ENCODE measurements at places on chromosomes 12 and 14.

- H3K36me3 ChIP-seq, result no peaks in the 10 kb centered on the region
- H3K4me3 ChIP-seq, result no peak overlapping the region
- no peak for DNase-seq
- H3K27me3 ChIP-seq, result no peaks in the 10 kb centered on the region
- H3K27ac ChIP-seq, result no peak overlapping the region
Measured at GRCh38 chr12:48868451-48868850, 2.8 kb upstream of the RND1 start.

- H3K27ac ChIP-seq, result no peak overlapping the region
- H3K4me1 ChIP-seq, result no peaks in the 10 kb centered on the region
- no peaks in the 10 kb centered on the region for H3K27me3 ChIP-seq
Measured at GRCh38 chr14:41950428-41951151, 343.9 kb downstream of the LRFN5 start.

GRCh38 chr12:103687253-103687652 lies 100.2 kb downstream of the STAB2 start:
- no peaks in the 10 kb centered on the region for H3K27me3 ChIP-seq
- no peak overlapping the region for H3K27ac ChIP-seq
- H3K4me1 ChIP-seq, result no peaks in the 10 kb centered on the region
- no peaks in the 10 kb centered on the region for H3K36me3 ChIP-seq

GRCh38 chr14:104478656-104479055 lies 100.9 kb upstream of the C14orf180 start:
- H3K27me3 ChIP-seq, result no peaks in the 10 kb centered on the region
- H3K36me3 ChIP-seq, result no peaks in the 10 kb centered on the region
- H3K27ac ChIP-seq, result no peak overlapping the region
- no peak overlapping the region for H3K4me3 ChIP-seq
- no peak for DNase-seq
- no peaks in the 10 kb centered on the region for H3K4me1 ChIP-seq

DNA sequence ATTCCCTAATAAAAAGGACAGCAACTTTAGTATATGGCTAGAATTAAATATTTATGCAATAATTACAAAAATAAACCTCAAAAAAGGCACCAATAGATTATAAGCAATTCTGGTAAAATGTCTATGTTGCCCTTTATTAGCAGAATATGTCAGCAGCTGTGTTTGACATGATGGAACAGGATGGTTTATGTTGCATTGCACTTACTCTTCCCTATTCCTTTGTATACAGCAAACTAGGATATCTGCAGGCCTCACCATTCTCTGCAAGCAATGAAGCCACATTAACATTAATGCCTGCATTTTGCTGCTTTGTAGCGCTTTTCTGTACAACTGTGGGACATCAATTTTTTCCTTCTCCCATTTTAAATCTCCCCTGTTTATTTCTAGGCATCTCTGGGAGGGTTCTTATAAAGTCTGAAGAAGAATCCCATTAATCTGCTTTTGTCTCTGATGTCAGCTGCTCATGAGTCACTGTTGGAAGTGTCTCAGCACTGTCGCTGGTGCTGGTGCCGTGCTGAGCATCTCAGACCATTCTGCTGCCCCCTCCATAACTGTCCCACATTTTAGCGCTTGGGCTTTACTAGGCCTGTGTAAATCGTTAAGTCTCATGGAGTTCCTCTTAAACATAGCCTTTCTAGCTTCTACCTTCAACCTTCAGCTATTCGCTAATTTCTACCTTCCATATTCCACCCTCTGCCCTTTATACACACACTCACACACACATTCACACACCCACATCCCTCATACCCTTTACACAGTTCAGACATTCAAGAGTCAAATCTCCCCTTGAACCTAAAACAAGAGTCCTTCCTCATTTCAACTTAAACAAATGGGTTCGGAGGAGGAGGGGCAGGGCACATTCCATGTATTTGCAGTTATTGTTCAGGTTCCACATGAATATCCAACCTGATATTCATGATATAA lies 64.4 kb upstream of the TRHDE start:
- peak overlapping the region; percentile 13 for H3K27ac ChIP-seq
- H3K27me3 ChIP-seq, result no peaks in the 10 kb centered on the region
- no peaks in the 10 kb centered on the region for H3K36me3 ChIP-seq
- H3K4me1 ChIP-seq, result no peaks in the 10 kb centered on the region

- DNase-seq, result no peak
- H3K27ac ChIP-seq, result no peak overlapping the region
- no peaks in the 10 kb centered on the region for H3K4me1 ChIP-seq
Measured at GRCh38 chr12:66916189-66916588, 237.3 kb upstream of the GRIP1 start.

GRCh38 chr14:50025776-50026175 lies 90.6 kb downstream of the VCPKMT start:
- no peak overlapping the region for H3K4me3 ChIP-seq
- peaks cover 11% of the 10 kb centered on the region for H3K4me1 ChIP-seq
- H3K27ac ChIP-seq, result no peak overlapping the region
- DNase-seq, result no peak
- no peaks in the 10 kb centered on the region for H3K27me3 ChIP-seq
